ENCODE measurements at places on chromosomes 1 and 21. TPM values are rescaled to one million over a fixed set of nuclear protein-coding genes. Genes with fewer than 3 reads are reported as not detected.

TDRD5 gene
- total RNA-seq: not detected

SPEN gene
- 32.3 TPM for total RNA-seq

MX1 gene
- 5.6 TPM for total RNA-seq

DNAI4 gene
- 3.7 TPM for total RNA-seq

F3 gene
- total RNA-seq: 1,840 TPM

SPRR3 gene
- total RNA-seq: not detected

ZNF593OS gene
- not detected for total RNA-seq

Data from mammary epithelial cell (primary cell).